ENCODE measurements at places on chromosomes 7 and 10. TPM values are rescaled to one million over a fixed set of nuclear protein-coding genes. Genes with fewer than 3 reads are reported as not detected.

The JAZF1 gene
- 2.8 TPM for total RNA-seq

The RBP4 gene
- total RNA-seq, result not detected

The ATAD1 gene
- 38.9 TPM for total RNA-seq

The UCN3 gene
- total RNA-seq, result not detected

The HNRNPF gene
- total RNA-seq, result 515 TPM

GRCh38 chr10:75899816-75900390 lies 468.5 kb downstream of the LRMDA start:
- DNase-seq, result no peak

GRCh38 chr7:30708412-30708811 lies 26.2 kb upstream of the CRHR2 start:
- no peak for DNase-seq

DNA sequence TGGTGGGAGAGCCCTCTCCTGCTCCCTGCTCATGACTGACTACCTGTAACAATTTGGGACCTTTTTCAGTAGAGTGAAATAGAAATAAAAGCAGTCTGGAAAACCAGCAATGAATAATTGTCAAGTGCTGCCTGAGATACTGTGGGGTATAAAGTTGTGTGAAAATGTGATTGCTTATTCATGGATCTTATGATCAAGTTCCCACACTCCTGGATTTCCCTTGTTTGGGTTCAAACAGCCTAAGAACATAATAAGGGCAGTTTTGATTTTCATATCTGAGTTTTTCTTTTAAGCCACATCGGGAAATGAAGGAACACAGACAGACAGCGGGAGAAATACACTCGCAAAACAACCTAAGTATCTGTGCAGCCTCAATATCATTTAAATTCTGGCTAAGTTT lies 52.9 kb downstream of the CALD1 start:
- DNase-seq, result no peak

DNA sequence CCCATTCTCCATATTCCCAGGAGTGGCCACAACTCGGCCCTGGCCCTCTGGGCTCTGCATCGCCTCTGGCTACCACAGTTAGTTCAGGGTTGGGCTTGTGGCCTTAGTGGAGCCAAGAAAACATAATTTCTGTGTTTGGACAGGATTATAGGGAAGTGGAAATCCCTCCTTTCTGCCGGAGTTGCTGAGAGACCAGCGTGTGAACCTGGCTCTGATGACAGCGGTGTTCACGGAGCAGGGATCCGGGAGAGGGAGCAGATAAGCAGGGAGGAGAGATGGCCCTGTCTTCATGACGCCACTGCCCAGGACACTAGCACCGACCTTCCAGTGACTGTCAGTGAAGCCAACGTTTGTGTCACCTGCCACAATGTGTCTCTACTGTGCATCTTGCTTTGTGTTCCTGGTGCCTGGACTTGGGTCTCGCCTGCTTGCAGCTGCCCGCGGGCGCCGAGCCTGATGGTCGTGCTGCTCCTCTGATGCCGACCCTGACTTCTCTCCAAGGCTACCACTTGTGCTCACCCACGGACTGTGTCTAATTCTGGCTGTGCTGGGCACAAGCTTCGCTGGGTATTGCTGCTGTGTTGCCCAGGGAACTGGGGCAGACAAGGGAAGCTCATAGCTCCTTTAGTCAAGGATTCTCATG lies 67.0 kb upstream of the VIPR2 start:
- peak; percentile 8 for DNase-seq

GRCh38 chr10:119644205-119644814 lies 6.9 kb upstream of the BAG3 start:
- DNase-seq, result no peak

DNA sequence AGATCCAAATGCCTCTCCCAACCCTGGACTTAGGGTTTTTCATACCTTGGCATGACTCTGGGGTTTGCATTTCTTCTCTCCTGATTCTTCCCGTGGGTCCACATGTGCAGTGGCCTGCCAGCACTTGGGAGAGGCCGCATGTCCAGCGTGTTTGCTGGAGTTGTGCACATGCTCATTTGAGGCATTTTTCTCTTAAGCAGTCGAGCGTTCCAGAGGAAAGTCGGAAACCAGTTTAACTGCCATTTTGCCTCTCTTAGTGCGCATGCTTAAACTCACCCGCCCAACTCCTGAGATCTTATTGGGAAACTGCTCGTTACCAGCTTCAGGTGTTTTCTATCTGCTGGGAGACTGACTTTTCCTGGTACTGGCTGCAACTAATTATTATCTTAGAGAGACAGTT lies 888.4 kb upstream of the PHF14 start:
- no peak for DNase-seq

- DNase-seq, result no peak
Measured at GRCh38 chr7:155743177-155743576, 69.1 kb downstream of the SHH start.

DNA sequence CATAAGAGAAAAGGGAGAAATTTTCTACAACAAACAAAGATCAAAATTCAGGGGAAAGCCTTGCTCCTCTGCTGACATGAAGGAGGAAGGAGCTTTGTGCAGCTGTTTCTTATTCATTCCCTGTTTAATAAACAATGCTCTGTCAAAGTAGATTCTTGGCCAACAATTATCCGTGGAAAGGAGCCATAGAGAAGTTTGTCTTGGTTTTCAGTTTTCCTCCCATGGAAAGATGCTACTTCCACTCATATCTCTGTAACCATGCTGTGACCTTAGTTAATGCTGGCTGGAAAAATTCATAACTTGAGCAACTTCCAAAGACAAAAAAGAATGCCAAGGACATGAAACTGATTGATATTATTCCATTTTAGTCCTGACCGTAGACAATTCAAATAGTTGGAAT lies 8.1 kb downstream of the DDC start:
- no peak for DNase-seq

DNA sequence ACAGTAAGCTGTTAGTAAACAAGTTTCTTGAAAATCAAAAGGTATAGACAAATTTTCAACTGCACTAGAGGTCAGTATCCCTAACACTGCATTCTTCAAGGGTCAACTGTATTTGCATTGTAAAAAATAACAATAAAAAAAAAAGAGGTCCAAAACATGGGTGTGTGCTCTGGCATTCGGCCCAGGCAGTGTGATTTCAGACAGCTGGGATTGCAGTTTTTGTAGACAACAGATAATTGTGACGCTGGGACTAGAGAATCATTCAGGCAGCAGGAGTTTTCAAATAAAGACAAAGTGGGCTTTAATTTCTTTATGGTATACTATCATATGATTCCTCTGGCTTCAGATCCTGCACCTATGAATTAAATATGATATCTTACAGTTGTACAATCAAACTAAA lies 543.2 kb upstream of the SEMA3D start:
- DNase-seq, result no peak

DNA sequence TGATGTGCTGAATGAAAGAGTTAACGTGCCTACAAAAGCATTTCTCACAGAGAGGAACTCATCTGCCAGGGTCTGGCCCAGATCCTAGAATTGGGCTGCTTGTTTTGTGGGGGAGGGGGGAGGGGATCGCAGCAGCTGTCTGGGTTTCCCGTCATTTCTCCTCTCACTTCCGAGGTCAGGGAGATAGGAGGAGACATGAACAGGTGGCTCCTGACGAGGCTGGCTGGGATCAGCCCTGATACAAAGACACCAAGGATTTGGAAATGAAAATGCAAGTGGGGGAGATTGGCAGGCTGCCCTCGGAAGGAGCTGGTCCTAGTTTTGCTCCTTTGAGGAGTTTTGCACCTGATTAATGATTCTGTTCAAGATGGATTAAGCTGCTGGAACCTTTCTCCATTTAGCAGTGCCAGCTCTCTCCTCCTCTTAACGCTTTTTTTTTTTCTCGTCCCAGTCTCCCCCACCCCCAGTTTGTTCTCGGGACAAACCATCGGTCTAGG lies 86.8 kb upstream of the KMT2C start:
- no peak for DNase-seq

GRCh38 chr7:14069961-14070360 lies 80.5 kb upstream of the ETV1 start:
- DNase-seq, result no peak

GRCh38 chr7:25594728-25595127 lies 366.4 kb upstream of the NPVF start:
- DNase-seq, result no peak

DNA sequence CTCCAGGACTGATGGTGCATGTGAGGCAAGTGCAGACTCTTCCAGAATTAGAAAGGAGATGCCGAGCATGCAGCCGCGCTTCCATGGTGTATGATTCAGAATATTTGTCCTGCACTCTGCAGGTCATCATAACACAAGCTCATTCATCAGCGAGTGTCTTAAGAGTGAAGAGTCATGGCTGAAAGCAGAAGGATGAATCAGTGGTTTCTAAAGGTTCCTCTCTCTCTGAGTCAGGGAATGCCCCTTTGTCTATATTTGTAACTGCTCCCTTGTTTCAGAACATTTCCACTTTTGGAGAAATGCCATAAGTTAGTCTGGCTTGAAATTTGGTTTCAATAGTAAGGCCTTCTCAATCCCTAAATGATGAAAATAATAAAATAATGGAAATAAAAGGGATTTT lies 52.3 kb downstream of the HECW1 start:
- no peak for DNase-seq

- DNase-seq, result no peak
Measured at GRCh38 chr7:155251831-155252230, 45.8 kb upstream of the INSIG1 start.

DNA sequence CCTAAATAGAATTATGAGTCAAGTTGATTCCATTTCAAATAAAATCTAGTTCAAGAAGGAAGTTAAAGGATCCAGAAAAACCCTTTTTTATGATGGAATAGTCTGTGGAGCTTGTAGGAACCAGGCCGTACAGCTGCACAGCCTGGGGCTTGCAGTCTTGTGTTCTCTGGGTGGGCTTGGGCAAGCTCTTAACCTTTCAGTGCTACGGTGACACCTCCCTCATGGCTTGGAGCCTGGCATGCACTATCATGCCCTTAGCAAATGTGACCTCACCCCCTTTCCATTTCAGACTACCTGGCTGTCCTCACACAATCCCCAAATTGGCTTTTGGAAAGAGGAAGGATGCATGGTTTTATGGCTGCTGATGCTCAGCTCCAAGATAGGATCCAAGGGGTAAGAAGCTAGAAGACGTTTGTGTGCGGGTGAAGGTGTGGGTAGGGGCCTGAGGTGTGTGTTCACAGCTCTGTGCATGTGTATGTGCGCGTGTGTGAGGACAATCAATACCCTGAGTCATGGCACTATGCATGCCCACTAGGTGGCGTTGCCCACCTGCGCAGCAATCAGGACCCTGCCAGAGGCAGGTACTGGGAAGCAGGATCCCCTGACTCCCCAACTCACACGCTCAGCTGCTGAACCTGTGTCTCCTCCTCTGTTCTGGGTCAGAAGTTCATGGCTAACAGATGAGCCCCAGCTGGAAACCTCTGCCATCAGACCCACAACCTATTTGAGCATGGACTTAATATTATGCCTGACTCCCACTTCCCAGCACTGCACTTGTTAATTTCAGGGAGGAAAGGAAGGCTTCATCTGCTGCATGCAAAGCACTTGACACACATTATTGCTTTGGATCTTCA lies 113.4 kb downstream of the PTPN20 start:
- peak; percentile 76 for DNase-seq

DNA sequence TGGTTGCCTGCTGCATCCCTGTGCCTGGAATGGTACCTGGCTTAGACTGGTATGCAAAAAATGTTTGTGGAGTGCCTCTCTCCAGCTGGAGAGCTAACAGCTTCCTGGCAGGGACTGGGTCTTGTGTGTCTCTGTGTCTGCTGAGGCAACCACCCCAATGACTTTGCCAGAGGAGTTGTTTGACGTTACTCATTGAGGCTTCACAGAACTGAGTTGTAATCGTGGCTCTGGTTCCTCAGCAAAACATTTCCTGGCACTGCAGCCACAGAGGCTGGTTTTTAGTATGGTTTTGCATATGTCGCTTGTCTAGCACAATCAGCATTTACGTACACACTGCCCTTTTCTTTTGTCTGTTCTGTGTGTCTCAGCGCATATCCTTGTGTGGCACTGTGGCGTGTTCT lies 7.5 kb downstream of the ZNF282 start:
- no peak for DNase-seq

DNA sequence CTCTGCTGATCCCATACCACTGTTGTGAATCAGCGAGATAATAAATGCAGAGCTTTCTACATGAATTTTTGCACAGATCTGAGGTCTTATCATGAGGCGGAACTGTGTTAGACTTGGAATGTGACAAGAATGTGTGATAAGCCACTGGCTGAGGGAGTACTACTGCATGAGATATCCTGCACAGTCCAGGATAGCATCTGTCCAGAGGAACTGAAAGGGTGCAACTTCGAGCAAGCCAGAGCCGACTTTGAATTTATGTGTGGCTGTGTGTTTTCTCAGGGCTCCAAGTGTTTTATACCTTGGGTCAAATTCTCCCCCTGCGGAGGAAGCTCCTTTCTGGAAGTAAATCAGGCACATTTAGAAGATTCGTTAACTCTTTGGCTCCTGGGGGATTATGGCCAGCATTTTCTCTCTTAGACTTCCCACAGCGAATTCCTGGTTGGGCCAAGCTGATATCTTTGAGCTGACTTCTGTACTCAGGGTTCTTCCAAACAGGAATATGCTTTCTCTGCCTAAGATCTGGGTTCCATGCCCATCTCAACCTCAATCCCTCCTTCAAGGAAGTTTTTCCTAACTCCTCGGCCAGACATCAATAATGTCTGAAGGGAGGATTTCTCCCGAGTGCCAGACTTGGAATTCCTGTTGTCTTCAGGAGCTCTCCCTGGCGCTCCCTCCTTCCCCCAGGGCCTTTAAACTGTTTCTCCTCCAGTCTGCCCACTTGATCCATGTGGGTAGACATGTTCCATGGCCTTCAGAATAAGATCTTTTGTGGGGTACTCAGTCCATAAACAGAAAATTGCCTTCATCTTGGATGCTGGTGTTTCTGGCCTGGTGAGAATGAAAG lies 2.5 kb upstream of the MEST start:
- no peak for DNase-seq

DNA sequence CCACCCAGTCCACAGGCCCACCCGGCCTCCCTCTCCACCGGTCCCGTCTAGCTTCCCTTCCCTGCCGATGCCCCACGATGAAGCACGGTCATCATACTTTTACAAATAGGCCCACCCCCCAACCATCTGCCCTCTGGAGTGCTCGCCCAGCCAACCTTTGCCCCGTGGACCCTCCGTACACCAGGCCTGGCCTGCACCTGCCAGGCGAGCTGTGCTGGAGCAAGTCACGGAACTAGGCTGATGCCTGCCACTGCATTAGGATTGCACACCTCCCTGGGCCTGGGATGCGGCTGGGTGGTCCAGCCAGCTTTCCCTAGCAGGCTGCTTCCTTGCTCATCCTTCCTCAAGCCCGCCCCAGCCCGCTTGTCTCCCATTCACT lies 44.7 kb downstream of the PPIF start:
- no peak for DNase-seq
